Activated T-cell treated with anti-CD3 and anti-CD28 coated beads, Interleukin-2, amount 50 U/mL, for 1 hour (primary cell): ENCODE measurements at places on chromosomes 2 and 18.

- no peak for DNase-seq
Observed at GRCh38 chr2:191946471-191947182, 99.7 kb upstream of the CAVIN2 start.

DNA sequence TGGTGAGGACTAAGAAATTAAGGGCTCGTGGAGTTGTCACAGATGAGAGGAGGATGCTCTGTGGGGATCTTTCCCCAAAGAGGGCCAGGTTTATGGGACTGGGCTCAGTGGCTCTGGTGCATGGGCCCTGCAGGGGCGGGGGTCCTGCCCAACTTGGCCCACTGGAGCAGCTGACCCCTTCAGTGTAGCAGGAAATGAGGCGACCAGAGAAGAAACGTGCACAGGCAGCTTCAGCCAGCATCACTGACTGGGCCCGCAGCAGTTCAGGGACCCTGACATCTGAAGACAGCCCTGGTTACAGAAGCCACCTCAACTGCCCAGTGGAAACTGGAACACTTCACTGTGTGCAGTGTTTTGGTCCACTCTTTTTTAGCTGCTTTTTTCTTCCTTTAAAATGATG, 72.8 kb downstream of the EMILIN2 start:
- no peak for DNase-seq

DNA sequence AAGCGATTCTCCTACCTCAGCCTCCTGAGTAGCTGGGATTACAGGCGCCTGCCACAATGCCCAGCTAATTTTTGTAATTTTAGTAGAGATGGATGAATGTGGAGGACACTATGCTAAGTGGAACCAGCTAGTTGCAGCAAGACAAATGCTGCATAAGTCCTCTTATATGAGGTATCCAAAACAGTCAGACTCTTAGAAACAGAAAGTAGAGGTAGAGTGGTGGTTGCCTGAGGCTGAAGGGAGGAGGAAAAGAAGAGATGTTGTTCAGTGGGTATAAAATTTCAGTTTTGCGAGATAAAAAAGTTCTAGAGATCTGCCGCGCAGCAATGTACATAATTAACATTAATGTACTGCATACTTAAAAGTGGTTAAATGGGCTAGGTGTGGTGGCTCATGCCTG, 145.3 kb upstream of the SPRED2 start:
- DNase-seq: no peak

GRCh38 chr2:170467568-170468422, 247.3 kb upstream of the SP5 start:
- DNase-seq: no peak

GRCh38 chr2:5373200-5373599, 319.0 kb upstream of the SOX11 start:
- DNase-seq: no peak

- no peak for DNase-seq
Observed at GRCh38 chr18:35278969-35279368, 11.1 kb downstream of the ZSCAN30 start.

- no peak for DNase-seq
Observed at GRCh38 chr2:113275556-113276215, 3.0 kb downstream of the PAX8 start.

DNA sequence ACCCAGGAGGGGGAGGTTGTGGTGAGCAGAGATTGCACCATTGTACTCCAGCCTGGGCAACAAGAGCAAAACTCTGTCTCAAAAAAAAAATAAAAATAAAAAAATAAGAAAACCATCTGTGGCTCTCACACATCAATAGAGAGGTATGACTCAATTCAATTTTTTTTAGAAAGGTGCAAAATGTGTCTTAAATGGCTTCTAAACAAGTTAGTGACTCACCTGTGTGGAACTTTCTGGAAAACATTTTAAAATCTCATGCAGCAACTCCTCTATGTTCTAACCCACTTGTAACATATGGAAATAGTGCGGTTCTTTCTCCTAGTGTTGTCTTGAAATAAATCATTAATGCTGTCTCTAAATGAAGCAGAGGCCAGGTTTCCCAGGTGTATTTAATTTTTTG, 10.7 kb upstream of the SULT1C4 start:
- no peak for DNase-seq

GRCh38 chr2:70525032-70525431, 28.6 kb downstream of the TGFA start:
- no peak for DNase-seq

- DNase-seq: no peak
Observed at GRCh38 chr2:196384729-196385128, 213.4 kb upstream of the STK17B start.

GRCh38 chr2:46950314-46950713, 34.7 kb upstream of the MCFD2 start:
- no peak for DNase-seq

GRCh38 chr18:4908328-4908727, 288.7 kb downstream of the AKAIN1 start:
- no peak for DNase-seq

DNA sequence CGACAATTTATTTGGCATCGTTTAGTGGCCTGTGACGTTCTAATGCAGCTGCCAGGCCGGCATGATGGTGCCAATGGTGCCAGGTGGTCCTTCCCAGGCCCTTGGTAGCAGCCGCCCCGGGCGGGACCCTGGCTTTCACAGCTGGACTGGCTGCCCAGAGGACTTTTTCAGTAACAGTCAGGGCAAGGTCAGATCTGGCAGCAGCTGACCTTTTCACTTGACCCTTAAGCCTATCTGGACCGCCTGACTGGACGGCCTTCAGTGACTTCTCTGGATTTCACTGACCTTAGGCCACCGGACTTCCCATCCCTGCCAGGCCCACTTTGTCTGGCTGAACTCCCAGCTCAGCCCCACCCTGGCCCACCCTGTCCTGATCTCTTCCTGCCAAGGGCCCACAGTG, 15.9 kb downstream of the TRIB2 start:
- no peak for DNase-seq

GRCh38 chr2:140275427-140275826, 1495.2 kb upstream of the NXPH2 start:
- DNase-seq: no peak

DNA sequence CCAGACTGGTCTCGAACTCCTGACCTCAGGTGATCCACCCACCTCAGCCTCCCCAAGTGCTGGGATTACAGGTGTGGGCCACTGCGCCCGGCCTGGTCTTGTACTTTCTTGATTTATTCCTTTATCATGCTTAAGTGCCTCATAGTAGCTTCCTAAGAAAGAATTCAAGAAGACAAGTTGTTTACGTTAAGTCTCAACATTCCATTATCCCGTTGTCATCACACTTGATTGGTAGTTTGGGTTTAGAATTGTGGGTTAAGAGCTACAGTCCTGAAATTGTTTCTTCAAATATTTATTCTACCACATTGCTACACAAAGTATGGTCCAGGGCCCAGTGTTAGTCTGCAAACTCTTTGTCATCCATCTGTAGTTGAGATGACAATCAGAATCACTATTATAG, 194.0 kb downstream of the VWC2L start:
- no peak for DNase-seq
